ENCODE measurements at places on chromosomes 1 and 21.

- no peak for DNase-seq
Observed at GRCh38 chr1:7026169-7026568, 240.9 kb downstream of the CAMTA1 start.

DNA sequence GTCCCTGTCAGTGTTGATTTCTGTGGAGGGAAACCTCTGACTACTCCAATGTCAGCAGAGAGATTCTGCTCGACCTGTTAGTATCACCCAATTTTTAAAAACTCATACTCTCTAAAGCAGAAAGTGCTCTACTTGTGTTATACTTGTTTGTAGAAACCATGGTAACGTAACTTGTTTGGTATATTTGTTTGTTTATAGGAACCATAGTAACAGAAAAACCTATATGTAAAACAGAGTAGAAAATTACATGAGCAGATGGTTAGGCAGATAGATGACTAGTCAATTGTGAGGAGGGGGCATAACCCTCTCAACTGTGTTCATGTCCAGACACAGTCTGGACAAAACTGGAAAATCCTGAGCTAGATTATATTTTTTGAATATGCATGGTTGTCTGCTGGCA is 6.7 kb downstream of the TRIM45 start:
- no peak for DNase-seq

GRCh38 chr1:185535621-185536020 is 198.6 kb upstream of the HMCN1 start:
- no peak for DNase-seq

DNA sequence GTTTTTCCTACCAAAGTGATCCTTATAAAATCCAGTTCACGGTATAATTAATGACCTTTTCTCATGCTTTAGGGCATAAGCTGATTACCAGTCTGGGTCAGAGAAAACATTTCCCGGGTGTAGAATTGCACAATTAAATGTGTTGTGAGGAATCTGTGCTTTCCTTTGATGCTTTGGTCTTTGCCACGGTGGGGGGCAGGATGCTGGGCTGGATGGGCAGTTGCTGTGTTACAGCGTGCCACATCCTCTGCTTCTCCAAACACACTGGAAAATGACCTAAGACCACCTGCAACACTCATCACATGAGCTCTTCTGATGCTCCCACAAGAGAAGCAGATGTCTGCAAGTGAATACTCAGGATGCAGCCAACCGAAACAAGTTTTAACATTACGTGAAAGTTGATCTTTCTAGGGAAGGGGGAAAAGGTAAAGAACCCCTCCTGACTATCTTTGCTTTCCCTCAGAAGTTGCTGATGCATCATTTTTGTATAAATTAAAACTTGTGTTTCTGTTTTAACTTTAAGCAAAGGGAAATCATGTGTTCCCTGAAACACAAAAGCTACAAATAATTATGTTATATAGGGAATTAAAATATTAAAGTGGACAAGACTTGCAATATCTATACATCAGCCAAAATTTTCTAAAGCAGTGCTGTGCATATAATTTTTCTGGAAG is 515.3 kb upstream of the NR5A2 start:
- no peak for DNase-seq

DNA sequence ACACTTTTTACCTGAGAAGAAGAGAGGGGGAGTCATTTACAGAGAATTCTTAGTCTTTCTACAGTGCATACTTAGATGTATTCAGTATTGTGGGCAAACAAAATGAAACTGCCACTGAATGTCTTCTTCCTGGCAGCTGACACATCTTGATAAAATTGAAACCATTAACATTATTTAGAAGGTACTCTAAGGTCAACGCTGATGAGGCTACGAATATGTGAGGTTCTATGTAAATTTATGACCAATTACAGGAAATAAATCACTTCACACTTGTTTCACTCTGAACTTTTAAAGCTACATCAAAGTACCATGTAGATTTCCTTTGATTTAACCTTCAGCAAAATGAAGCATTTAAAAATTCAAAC is 51.3 kb upstream of the GFI1 start:
- DNase-seq = no peak

DNA sequence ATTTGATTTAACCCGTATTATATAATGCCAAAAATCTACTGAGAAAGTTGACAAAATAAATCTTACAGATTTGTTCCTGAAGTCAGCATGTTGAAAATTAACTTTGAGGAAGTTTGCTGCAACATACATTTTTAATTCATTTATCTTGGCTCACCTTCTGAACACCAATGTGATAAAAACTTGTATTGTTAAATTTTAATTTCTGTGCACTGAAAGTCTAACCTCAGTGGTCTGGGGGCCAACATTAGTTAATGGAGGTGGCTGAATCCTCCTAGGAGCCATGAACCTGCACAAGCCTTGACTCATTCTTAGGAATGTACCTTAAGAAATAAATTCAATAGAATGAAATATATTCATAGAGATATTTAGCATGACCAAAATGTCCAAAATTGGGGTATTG is 95.3 kb downstream of the ADSS2 start:
- no peak for DNase-seq

DNA sequence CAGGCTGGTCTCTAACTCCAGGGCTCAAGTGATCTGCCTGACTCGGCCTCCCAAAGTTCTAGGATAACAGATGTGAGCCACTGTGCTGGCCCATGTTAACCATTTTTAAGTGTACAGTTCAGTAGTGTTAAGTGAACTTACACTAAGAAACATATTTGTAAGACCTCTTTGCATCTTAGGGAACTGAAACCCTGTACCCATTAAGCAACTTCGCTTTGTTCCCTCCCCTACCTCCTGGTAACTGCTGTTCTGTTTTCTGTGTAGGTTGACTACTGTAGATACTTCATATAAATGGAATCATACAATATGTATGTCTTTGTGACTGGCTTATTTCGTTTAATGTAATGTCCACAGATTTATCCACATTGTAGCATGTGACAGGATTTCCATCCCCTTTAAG is 11.0 kb downstream of the NUDC start:
- no peak for DNase-seq

DNA sequence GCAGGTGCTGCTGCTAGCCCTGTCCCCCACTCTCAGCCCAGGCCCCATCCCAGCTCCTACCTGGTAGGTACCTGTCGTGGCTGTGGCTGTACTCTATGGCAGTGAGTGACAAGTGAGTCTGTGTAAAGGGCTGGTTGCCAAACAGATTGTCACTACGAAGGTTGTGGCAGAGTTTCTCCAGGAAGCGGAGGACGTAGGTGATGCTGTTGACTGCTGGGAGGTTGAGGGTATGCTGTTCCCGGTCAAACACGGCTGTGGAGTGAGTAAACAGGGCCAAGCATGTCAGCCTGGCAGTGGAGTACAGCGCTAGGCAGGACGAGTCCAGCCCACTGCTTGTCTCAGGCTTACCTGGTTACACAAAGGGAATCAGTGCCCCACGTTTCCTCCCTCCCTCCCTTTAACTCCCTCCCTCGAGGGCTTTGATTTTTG is 24.8 kb upstream of the SLFNL1 start:
- DNase-seq = peak; percentile 99

- no peak for DNase-seq
Observed at GRCh38 chr1:63866084-63866483, 92.3 kb downstream of the ROR1 start.

DNA sequence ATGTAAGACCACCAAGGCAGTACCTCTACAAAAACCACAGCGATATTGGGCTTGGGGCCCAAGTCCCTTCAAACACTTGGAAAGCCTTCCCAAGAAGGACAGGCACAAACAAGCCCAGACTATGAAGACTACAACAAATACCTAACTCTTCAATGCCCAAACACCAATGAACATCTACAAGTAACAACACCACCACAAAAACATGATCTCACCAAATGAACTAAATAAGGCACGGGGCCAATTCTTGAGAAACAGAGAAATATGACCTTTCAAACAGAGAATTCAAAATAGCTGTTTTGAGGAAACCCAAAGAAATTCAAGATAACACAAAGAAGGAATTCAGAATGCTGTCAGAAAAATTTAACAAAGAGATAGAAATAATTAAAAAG is 86.8 kb downstream of the COL24A1 start:
- DNase-seq = no peak

Measured in NCI-H2029 (cell line).